ENCODE measurements at places on chromosomes 16 and 17.

GRCh38 chr16:67195676-67196075 lies 3.3 kb upstream of the ELMO3 start:
- no peak for DNase-seq

DNA sequence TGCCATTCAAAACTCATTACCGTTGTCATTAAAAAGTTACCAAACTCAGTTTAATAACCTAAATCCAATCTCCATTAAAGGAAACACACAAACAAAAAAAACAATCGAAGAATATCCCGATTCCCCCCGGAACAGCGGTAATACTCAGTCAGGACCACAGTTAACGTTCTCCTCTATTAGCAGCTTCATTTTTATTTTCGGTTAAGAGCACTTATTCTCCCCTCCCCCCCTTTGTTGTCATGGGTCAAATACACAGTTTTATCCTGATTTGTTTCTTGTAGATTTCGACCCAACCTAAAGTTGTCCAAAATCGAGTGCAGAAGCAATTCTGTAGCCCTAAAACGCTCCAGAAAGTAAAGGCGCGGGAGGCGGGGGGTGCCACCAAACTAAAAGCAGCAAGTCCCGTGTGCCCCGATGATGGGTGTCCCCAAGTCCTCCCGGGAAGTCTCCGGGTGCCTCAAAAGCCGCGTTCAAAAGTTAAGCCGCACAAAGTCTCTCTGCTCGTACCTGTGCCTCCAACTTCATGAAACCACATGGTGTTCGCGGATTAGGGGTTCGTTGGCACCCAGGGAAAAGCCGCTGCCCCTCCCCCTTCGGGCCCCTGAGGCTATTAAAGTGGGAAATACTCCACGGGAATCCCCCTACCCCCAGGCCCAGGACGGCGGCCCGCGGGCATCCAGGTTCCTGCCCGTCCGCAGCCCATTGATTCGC lies 996 bp downstream of the SUMO2 start:
- peak; percentile 23 for DNase-seq

- DNase-seq, result no peak
Observed at GRCh38 chr17:68297195-68297594, 5.9 kb downstream of the ARSG start.

- DNase-seq, result peak; percentile 71
Observed at GRCh38 chr16:15874745-15875314, 13.6 kb downstream of the CEP20 start.

DNA sequence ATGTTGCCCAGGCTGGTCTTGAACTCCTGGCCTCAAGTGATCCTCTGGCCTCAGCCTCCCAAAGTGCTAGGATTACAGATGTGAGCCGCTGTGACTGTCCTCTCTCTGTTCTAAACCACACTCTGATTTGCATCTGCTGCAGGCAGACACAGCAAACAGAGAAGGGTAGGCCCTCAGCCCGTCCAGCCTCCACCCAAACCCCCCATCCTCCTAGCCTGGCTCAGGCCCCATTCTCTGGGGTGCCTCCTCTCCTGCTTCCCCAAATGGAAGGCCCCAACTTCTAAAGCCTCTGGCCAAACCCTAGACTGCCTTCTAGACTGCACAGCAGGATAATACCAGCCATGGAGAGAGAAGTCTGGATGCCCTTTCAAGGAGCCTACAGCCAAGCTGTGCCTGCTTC lies 4.1 kb upstream of the GFAP start:
- no peak for DNase-seq

GRCh38 chr17:39923836-39924690 lies 3.3 kb downstream of the ORMDL3 start:
- DNase-seq, result peak; percentile 40

- peak; percentile 81 for DNase-seq
Observed at GRCh38 chr16:3027983-3028715, 4.3 kb downstream of the THOC6 start.

DNA sequence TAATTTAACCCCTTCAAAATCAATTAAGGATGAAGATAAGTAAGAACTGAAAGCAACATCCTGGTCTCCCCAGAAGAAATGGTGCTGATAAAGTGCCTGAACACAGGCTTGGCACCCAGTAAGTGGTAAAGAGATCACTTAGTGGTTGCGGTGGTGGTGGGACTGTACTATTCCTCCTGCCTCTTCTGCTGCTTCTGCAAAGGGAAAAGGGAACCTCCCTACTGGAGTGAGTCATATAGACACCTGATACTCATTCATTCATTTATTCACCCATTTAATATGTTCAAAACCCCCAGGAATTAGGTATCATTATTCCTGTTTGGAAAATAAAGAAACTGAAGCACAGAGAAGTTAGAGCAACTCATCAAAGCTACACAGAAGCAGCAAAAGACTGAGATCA lies 60.6 kb downstream of the CDYL2 start:
- no peak for DNase-seq

DNA sequence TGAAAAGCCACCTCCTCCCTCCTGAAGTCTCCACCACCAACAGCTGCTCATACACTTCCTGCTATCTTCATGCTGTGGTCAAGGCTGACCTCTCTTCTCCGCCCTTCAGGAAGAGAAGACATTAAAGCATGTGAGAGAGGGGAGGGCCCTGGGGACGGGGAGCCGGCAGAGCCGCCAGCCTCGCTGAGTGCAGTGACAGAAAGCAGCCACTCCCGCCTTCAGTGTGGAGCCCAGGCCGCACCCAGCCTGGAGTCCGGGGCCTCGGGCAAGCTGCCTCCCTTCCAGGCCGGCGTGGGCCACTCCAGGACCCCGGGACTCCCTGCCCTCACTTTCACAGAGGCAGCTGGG lies 94.7 kb upstream of the TNRC6C start:
- DNase-seq, result peak; percentile 48

DNA sequence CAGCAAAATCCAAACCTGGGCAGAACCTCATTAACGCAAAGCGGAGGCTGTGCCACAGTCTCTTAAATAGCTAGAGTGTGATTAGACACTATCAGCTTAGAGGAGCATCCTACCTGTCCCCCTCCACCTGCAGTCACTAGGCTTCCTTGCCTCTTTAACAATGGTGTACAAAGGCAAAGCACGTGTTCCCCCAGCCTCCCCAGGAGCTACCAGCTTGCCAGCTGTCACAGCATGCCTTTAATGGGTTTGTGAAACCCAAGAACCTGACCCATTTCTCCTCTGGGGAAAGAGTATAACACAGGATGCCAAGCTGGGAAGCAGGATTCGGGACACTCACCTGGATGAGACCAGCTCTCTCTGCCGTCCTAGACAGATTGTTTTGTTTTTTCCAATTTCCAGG lies 37.2 kb upstream of the TBX2 start:
- DNase-seq, result no peak

Measured in GM03348 (cell line).